Brain pericyte (primary cell): ENCODE measurements at places on chromosomes 2 and 18.

- DNase-seq = no peak
Measured at GRCh38 chr2:206379886-206380285, 63.4 kb upstream of the ADAM23 start.

- DNase-seq = no peak
Measured at GRCh38 chr2:42865884-42866881, 73.8 kb upstream of the HAAO start.

GRCh38 chr2:201887773-201888425, 81.6 kb downstream of the CDK15 start:
- no peak for DNase-seq

DNA sequence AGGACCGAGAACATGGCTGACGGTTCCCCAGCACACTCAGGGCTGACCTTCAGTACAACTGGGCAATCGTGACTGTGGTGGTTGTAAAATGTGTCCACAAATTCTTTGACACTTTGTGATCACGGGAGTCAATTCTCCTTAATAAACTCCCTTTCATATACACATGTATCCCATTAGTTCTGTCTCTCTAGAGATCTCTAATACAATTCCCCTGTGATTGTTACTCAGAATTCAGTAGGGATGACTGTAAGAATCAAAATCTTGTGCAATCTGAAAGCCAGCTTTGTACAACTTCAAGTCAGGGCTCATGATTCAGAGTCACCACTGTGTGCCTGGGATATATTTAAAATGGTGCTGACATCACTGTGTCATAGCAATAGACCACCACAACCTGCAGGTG, 89.5 kb upstream of the LMAN1 start:
- no peak for DNase-seq

DNA sequence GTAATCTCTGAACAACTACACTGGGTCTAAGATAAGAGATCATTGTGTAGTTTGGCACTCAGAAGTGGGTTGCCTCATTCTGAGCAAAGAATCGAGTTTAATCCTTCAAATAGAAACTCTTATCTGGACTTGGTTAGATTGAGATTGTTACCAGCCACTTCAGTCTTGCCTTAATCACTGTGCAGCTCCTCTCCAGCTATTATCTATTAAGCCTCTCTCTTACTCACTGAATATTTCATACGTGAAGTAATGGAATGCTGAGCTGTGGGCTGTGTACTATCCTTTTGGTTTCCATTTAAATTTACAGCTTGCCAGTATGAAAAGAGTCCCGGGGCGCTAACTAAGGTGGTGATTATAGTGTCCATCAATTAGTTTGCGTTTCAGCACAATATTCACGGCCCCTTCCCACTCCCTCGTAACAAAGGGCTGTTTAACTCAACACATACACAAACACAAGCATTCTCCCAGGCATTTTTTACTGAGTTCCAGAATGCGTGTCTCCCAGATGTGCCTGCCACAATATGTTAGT, 65.7 kb upstream of the NCKAP5 start:
- no peak for DNase-seq

GRCh38 chr18:55123361-55123760, 164.1 kb upstream of the CCDC68 start:
- no peak for DNase-seq

DNA sequence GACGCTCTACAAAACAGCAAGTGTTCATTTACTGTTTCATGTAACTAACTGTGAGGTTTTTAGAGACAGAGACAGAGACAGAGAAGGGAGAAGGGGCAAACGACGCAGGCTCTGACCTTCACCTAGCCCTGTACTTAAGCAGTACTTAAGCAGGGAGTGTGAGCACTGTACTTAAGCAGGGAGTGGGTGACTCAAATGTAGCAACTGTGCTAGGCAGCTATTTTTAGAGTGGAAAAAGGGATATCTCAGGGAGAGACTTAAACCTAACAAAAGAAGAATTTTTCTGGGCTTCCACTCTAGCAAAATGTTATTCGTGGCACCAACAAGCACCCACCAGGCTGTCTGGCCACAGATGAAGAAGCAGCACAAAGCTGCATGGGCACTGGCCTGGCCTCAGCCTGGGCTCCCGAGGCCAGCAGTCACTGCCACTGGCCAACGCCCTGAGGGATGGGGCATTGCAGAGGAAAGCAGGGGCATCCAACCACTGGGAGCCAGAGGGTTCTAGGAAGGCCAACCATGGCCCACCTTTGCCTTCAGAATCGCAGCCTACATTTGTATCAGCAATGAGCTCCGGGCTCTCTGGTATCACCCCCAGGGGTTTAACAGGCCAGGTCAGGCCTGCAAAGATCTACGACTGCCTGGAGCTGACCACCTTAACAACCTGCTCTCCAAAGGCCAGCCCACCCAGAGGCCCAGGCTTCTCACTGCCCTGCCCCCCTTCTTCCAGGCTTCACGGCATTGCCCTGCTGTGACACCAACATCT, 154.3 kb downstream of the TTC32 start:
- no peak for DNase-seq

DNA sequence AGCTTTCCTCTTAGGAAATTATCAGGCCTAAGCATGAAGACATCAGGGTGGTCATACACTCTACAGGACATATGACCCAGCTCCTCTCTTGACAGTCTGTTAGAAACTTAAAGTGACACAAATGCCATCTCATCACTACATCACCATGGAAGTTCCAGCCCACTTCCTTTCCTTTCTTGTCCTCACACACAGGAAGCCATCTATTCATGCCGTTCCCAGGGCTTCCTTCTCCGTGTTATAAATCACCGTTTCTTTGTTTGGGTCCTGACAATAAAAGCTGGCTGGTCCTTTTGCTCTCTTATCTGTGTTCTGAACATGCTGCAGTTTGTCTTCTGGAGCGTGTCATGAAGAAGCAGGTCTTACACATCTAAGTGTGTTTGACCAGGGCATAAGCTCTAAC, 692.1 kb upstream of the CELF4 start:
- DNase-seq = no peak

GRCh38 chr18:79422022-79422782, 26.5 kb downstream of the NFATC1 start:
- DNase-seq = no peak

DNA sequence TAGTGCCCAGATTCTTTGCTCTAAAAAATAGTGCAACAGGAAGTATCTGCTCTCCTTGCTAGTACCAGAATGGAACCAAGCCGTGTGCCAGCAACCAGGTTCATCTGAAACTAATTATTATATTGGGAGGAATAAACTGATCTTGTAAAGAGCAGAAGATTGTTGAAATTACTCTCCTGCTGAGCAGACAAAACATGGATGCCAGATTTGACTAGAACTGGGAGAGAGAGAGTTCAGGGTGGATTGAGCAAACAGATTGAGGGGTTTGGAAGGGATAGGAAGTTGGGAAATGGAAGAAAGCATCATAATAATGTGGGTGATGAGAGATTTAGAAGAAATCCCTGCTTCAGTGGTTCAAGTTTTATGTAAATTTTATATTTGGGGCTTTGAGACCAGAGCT, 160.1 kb upstream of the RASGRP3 start:
- no peak for DNase-seq

GRCh38 chr2:239318151-239318611, 82.6 kb downstream of the HDAC4 start:
- no peak for DNase-seq

GRCh38 chr18:78547817-78548216, 431.8 kb upstream of the SALL3 start:
- DNase-seq = no peak

DNA sequence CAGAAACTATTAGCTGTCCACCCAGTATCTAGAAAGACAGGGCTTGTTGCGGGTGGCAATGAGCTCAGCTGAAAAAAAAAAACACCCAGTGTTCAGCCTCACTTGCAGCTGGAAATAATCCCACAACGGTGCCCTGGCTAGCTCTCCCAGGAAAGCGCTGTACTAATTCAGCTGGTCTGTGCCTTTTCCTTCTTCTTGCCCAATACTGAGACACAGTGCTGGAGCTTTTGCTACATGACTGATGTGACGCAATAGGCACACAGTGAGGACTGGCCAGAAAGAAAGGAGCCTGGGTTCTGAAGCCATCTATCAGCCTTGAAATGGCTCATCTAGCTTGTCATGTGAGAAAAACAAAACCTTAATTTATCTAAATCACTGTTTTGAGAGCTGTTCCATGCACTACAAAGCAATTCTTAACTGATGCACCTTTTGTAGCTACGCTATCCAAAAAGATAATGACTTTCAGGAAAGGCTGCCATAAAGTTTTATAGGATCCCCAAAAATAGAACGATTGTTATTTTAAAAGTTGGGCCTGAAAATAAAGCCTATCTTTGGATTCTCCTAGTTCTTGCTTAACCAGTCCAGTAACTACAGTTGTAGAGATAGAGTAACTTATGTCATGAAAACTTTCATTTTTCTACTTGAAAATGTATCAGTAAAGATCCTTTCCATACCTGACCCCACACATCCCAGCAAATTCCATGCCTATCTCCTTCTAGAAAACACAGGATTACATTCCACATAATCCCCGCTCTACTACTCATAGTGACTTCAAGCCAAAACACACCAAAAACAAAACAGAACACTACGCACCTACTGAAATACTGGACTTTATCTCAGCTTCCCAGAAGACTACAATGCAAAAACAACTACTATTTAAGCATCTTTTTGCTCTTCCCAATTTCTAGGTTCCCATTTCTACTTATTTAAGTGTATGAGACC, 15.9 kb downstream of the KIDINS220 start:
- DNase-seq = no peak

DNA sequence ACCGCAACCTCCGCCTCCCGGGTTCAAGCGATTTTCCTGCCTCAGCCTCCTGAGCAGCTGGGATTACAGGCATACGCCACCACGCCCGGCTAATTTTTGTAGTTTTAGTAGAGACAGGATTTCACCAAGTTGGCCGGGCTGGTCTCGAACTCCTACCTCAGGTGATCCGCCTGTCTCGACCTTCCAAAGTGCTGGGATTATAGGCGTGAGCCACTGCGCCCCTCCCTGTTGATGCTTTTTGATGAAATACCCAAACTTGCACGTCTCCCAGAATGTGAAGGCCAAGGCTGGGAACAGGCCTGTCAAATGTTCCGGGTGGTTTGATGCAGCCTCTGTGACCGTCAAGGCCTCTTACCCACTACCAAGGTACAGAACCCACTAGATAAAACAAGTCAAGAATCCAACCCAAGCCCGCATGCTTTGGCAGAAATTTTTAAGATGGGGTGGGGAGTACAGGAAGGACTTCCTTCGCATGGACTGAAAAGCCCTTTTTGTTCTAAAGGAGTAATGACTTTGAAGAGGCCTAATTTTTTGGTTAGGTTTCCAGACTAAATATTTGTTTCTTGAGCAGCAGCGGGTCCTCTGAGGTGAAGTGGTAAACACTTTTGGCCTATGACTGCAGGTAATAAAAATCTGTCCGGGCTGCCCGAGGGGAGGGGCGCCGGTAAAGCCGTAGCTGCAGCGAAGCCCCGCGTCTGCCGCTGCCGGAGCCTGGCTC, 3.7 kb upstream of the EVX2 start:
- no peak for DNase-seq

- DNase-seq = no peak
Measured at GRCh38 chr2:15287447-15288184, 273.5 kb downstream of the NBAS start.

- DNase-seq = no peak
Measured at GRCh38 chr2:76427452-76427851, 716.7 kb upstream of the GCFC2 start.

GRCh38 chr2:30293303-30293921, 62.1 kb downstream of the LBH start:
- DNase-seq = no peak

DNA sequence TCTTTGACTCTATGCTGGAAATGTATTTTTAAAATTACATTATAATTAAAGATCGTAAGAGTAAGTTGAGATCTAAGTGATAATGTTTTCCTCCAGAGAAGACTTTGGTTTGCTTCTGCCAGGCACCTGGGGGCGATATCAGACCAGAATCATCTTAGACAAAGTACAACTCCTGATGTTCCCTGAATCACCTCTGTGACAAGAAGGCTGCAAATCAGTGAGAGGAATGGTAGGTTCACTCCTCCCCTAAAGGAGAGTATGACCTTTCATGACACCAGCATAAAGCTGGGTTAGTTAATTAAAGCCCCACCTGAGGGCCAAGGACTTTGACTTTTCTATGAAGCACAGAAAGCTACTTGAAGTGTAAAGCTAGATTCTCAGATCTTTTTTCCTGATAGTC, 114.4 kb upstream of the DTNA start:
- DNase-seq = no peak

GRCh38 chr18:24168496-24168895, 29.6 kb downstream of the CABYR start:
- no peak for DNase-seq

DNA sequence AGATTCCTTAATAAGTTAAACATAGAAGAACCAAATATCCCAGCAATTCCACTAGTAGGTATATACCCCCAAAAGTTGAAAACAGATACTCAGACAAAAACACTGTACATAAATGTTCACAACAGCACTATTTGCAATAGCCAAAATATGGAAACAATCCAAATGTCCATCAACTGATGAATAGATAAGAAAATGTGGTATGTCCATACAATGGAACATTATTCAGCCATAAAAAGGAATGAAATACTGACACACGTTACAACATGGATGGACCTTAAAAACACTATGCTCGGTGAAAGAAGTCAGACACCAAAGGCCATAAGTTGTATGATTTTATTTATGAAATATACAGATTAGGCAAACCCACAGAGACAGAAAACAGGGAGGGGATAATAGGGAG, 12.5 kb downstream of the TMEM178A start:
- no peak for DNase-seq

DNA sequence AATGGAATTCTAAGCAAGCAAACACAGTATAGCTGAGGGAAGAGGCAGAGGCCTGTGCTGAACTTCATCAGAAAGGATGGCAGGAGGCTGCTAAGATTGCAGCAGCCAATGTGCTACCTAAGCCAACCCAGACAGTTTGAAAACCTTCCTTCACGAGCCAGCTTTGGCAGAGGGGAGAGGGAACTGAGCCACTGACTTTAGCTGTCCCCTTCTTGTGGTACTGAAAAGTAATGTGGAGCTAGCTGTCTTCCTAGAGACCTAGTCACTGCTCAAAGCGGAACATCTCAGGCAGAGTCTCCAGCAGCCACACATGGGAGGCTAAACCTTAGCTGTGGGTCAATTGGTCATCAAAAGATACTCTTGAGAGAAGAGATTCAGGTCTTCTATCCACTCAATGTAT, 419.0 kb downstream of the FBXO15 start:
- DNase-seq = no peak
